Activated naive CD8-positive, alpha-beta T cell treated with anti-CD3 and anti-CD28 coated beads for 36 hours (primary cell): ENCODE measurements at places on chromosomes 1 and 21.

GRCh38 chr1:36707221-36707620 is 224.5 kb upstream of the CSF3R start:
- no peak for DNase-seq

- DNase-seq, result no peak
Measured at GRCh38 chr1:22888320-22889075, 84.2 kb downstream of the LACTBL1 start.

DNA sequence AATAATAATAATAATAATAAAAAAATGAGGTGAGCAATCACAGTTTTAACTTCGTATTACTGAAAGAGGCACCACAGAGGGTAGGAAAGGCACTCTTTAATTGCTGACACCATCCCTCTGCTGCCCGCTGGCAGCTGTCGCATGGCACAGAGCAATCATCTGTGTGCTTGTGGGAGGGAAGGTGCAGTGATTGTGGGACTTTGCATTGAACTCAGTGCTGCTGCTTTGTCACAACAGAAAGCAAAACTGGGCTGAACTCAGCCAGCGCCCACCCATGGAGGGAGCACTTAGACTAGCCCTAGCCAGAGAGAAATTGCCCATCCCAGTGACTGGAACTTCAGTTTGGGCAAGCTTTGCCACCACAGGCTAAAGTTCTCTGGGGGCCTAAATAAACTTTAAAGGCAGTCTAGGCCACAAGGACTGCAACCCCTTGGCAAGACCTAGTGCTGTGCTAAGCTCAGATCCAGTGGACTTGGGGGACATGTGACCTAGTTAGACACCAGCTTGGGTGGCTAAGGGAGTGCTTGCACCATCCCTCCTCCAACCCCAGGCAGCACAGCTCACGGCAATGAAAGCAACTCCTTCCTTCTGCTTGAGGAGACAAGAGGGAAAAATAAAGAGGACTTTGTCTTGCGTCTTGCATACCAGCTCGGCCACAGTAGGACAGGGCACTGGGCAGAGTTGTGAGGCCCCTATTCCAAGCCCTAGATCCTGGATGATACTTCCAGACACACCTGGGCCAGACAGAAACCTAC is 59.3 kb downstream of the WDR4 start:
- DNase-seq, result no peak

- no peak for DNase-seq
Measured at GRCh38 chr1:107637101-107637500, 327.9 kb downstream of the VAV3 start.

DNA sequence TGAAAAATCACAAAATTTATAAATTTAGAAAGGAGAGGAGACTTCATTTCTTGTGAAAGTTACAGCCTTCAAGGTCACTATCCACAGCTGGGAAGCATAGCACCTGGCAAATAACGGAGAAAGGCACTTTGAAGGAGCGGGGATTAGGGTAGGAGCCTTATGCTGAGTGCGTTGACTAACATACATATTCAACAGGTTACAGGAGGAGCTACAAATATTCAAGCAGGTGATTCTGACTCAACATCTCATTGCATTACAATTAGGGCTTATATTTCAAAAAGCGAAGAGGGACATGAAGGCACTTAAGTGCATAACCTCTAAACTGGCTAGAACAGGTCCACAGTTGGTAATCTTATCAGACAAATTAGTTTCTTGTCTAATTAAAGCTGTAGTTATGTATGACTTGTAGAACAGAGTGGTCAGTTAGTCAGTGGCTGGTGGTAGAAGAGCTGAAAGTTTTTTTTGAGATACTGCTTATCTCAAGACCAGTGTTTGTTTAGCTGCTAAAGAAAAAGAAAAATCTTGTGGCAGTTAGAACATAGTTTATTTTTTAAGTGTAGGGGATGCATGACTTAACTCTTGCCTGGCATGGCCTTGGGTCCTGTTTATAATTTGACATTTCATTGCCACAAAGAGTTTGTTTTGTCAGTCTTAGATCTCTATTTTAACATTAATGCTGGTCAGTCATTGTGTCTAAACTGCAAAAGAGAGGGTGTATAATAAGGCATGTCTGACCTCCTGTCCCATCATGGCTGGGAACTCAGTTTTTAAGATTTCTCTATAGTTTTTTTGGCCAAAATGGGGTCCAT is 311.5 kb downstream of the DUSP10 start:
- no peak for DNase-seq

DNA sequence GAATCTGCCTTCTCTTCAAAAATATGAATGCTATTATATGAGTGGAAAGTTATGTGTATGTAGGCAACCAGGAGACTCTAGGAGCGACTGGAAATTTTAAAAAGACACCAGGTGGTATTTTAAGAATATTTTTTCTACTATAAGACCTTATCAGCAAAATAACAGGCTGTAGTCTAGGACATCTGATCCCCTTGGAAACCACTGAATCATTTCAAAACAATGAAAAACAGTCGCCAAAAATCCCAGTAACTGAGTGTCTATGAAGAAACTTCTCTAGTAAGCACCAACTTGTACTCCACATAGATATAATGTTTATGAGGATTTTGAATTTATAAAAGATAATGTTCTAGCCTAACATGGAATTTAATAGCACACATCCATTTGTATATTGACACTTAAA is 358.5 kb downstream of the GPATCH2 start:
- no peak for DNase-seq

DNA sequence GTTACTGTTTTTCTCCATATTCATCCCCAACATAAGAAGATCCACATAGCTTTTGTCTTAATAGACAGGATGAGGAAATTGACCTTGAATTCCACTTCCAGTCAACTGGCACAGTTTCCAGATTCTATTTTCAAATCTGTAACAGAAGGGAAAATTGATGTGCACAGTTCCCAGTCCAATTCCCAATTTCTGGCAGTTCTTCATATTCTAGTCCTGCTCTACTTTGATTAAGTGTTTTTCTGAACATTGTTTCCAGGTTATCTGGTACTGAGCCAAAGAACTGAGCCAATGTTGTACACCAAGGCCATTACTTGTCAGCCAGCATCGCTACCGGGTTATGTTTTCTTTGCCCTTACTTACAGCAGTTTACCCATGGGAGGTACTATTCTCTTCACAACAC is 1755.4 kb downstream of the PLA2G4A start:
- no peak for DNase-seq

GRCh38 chr1:81847063-81847462 is 46.3 kb downstream of the ADGRL2 start:
- DNase-seq, result no peak
